ELR (cell line): ENCODE measurements at places on chromosomes 7 and 10.

- no peak for DNase-seq
These were observed 163.5 kb upstream of the ZMIZ1 start for GRCh38 chr10:78905015-78905956.

- DNase-seq: peak; percentile 12
These were observed at the start of gene TBXAS1 for GRCh38 chr7:139829025-139829774. Gene TBXAS1 (plus strand): TSS chr7:139829264. CDS start chr7:139829391, 127 bp downstream.

DNA sequence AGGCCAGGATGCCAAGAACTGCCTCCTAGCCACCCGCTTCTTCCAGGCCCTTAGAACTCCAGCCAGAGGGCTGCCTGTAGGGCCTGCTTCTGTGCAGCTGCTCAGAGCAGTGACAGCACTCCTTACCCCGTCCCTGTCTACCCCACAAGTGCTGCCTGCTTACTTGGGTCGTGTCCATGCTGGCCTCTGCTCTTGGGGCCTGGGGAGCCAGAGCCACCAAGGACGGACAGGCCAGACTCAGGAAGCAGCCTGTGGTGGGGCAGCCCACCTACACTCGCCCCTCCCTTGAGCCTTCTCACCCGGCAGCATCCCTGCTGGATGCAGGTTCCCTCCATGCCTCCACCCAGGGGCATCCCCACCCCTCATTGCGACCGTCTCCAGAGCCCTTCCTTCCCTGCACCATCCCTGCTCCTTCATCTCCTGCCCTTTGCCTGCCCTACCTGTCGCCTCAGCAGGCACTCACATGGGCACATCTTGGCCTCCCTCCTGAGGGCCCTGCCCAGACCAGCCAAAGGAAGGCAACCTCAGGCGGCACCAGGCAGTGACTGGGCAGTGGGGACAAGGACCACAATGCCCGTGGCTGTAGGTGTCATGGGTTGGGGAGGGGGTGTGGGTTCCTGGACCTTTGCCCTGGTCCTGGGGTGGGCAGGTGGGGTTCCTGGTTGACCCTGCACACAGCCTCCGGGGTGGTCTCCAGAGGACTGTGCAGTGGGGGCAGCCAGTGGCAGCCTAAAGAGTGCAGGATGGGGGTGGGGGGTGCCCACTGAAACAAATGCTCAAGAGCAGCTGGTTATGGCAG is 78.0 kb upstream of the TNS3 start:
- no peak for DNase-seq

DNA sequence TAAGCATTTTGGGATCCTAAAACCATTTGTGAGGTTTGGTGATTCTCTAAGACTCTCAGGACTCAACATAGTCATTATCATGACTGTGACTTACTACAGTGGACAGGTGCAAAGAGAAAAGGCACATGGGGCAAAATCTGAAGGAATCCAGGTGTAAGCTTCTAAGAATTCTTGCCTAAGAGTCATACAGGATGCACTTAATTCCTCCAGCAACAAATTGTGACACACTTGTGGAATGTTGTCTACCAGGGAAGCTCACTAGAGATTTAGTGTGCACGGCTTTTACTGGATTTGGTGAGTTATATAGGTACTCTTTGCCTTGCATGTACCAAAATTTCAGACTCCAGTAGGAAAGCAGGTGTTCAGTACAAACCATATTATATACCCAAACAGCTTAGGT is 47.9 kb downstream of the WAC start:
- DNase-seq: peak; percentile 23

GRCh38 chr7:121329191-121330052 is 622 bp downstream of the WNT16 start:
- peak; percentile 53 for DNase-seq
